ENCODE measurements at places on chromosomes 16 and 17. TPM values are rescaled to one million over a fixed set of nuclear protein-coding genes. Genes with fewer than 3 reads are reported as not detected.

GRCh38 chr17:62790564-62790986, 17.5 kb downstream of the MARCHF10 start:
- H3K27ac ChIP-seq = no peak overlapping the region
- H3K27me3 ChIP-seq = peaks cover 8% of the 10 kb centered on the region
- H3K4me1 ChIP-seq = peaks cover 11% of the 10 kb centered on the region
- no peak overlapping the region for H3K4me3 ChIP-seq

DNA sequence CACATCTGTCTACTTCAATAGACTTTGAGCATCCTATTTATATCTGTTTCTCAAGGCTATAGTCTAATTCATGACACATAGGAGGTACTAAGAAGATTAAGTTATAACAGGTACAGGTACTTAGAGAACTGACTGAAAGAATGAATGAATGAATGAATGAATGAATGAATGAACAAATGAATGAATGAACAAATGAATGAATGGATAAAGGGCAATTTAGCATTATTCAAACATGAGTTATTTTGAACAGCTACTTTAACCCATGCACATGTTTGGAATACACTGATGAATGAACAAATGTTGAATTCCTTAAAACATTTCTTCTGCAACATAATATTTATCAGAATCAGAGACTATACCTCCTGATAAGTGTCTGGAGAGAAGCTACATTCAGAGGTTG, 1165.6 kb upstream of the CDH8 start:
- no peak for DNase-seq
- H3K4me3 ChIP-seq = no peak overlapping the region
- no peaks in the 10 kb centered on the region for H3K36me3 ChIP-seq
- no peaks in the 10 kb centered on the region for H3K27me3 ChIP-seq
- H3K27ac ChIP-seq = no peak overlapping the region

DNA sequence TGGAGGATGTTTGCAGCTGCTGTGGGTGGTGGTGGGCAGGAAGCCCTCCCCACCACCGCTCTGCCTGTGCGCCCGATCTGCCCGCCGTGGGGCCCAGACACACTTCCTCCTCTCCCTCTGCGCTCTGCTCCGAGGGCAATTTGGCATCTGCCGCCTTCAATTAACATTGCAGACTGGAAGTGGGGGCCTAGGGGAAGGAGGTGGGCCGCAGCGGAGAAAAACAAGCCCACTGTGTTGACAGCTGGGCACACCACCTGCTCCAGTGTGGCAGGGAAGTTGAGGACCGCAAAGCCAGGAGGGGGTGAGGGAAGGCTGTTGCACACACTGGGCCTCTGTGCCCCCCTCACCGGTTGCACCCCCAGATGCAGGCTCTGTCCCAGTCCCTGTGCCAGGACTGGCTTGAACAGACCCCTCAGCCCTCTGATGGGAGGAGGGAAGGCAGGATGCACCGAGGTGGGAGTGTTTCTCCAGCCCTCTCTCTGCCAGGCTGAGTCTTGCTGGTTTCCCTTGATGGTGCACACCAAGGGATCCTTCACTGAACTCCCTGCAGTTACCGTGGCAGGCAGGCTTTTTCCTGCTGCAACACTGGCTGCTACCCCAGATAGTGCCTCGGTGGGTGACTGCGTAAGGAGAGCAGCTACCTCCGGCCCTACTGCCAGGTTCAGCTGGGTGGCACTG, 72.8 kb upstream of the MED9 start:
- peaks cover 61% of the 10 kb centered on the region for H3K4me1 ChIP-seq
- DNase-seq = peak; percentile 66
- peak overlapping the region; percentile 36 for H3K4me3 ChIP-seq

- no peak for DNase-seq
- no peaks in the 10 kb centered on the region for H3K4me1 ChIP-seq
- H3K27ac ChIP-seq = no peak overlapping the region
- H3K4me3 ChIP-seq = no peak overlapping the region
These were observed 2.9 kb downstream of the KRTAP9-7 start for GRCh38 chr17:41278176-41278955.

DNA sequence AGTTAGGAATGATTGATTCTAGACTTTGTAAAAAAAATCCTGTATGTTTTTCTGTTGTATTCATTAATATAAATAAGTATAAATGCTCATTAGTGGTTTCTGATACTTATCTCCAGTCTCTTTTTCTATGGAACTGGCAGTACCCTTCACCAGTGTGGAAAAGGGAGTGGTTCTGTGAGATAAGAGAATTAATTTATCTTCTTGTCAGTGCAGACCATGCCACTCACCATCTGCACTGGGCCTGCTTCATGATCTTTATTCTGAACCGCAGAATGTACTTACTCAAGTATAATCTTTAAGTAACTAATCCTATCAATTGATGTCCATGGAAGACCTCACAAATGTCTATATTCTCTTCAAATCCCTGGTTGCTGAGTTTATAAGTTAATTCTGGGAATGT, 836.1 kb upstream of the CDH8 start:
- H3K4me3 ChIP-seq = no peak overlapping the region
- no peak for DNase-seq
- H3K27me3 ChIP-seq = no peaks in the 10 kb centered on the region
- no peaks in the 10 kb centered on the region for H3K36me3 ChIP-seq
- H3K4me1 ChIP-seq = no peaks in the 10 kb centered on the region

GRCh38 chr17:19421219-19421618, 10.2 kb downstream of the RNF112 start:
- H3K4me1 ChIP-seq = peaks cover 15% of the 10 kb centered on the region
- no peak overlapping the region for H3K27ac ChIP-seq
- peaks cover 9% of the 10 kb centered on the region for H3K27me3 ChIP-seq
- H3K4me3 ChIP-seq = no peak overlapping the region

GRCh38 chr17:56785405-56785804, 48.3 kb downstream of the C17orf67 start:
- H3K27me3 ChIP-seq = peaks cover 4% of the 10 kb centered on the region
- H3K4me3 ChIP-seq = no peak overlapping the region
- no peak for DNase-seq
- peaks cover 46% of the 10 kb centered on the region for H3K4me1 ChIP-seq

- peak; percentile 15 for DNase-seq
- H3K4me3 ChIP-seq = no peak overlapping the region
- H3K4me1 ChIP-seq = peaks cover 22% of the 10 kb centered on the region
- no peak overlapping the region for H3K27ac ChIP-seq
- no peaks in the 10 kb centered on the region for H3K36me3 ChIP-seq
These were observed 77.9 kb downstream of the GOSR1 start for GRCh38 chr17:30554839-30555751.

DNA sequence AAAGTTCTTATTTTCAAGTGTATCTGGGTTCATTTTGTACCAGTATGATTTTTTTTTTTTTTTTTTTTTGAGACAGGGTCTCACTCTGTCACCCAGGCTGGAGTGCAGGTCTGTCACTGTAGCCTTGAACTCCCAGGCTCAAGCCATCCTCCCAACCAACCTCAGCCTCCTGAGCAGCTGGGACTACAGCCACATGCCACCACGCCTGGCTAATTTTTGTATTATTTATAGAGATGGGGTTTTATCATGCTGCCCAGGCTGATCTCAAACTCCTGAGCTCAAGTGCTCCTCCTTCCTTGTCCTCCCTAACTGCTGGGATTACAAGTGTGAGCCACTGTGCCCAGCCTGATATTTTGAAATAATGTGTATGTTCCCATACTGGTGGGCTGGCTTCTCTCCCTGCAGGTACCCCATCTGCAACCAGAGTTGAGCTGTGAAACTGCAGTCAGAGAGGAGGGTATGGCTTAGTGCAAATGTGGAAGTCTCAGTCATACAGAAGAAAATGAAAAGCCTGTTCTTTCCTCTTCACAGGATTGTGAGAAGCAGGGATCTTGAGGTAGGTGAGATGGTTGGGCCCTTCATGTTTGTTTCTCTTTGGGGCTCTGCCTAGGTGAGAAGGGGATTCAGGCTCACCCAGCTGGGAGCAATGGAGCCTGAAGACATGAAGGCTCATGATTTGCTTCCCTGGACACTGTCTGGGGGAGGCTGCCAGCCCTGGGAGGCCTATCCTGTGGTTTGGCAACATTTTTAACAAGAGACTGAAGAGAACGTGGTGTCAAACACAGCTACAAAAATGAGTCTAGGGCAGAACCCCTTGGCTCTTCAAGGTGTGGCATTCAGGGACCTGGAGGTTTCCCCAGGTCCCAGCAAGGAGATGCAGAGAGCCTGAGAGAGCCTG, 41.3 kb upstream of the SIAH1 start:
- no peaks in the 10 kb centered on the region for H3K4me1 ChIP-seq
- peaks cover 3% of the 10 kb centered on the region for H3K27me3 ChIP-seq
- DNase-seq = no peak
- H3K27ac ChIP-seq = no peak overlapping the region
- H3K4me3 ChIP-seq = no peak overlapping the region
- no peaks in the 10 kb centered on the region for H3K36me3 ChIP-seq

- H3K27ac ChIP-seq = no peak overlapping the region
- H3K36me3 ChIP-seq = no peaks in the 10 kb centered on the region
- peaks cover 2% of the 10 kb centered on the region for H3K27me3 ChIP-seq
These were observed 60.6 kb upstream of the DHX40 start for GRCh38 chr17:59504821-59505220.

GRCh38 chr16:66322174-66322573, 44.3 kb upstream of the CDH5 start:
- H3K4me1 ChIP-seq = no peaks in the 10 kb centered on the region
- no peak overlapping the region for H3K27ac ChIP-seq
- H3K4me3 ChIP-seq = no peak overlapping the region
- peaks cover 8% of the 10 kb centered on the region for H3K27me3 ChIP-seq
- no peak for DNase-seq

GRCh38 chr17:38732376-38733281, 2.5 kb downstream of the CISD3 start:
- H3K4me1 ChIP-seq = peaks cover 63% of the 10 kb centered on the region
- peak overlapping the region; percentile 73 for H3K27ac ChIP-seq
- DNase-seq = no peak
- peaks cover 32% of the 10 kb centered on the region for H3K36me3 ChIP-seq

- peaks cover 35% of the 10 kb centered on the region for H3K4me1 ChIP-seq
- H3K36me3 ChIP-seq = peaks cover 34% of the 10 kb centered on the region
- no peaks in the 10 kb centered on the region for H3K27me3 ChIP-seq
- no peak overlapping the region for H3K27ac ChIP-seq
- H3K4me3 ChIP-seq = no peak overlapping the region
- DNase-seq = no peak
These were observed 169.7 kb upstream of the CACNG5 start for GRCh38 chr17:66665194-66665593.

- peaks cover 6% of the 10 kb centered on the region for H3K36me3 ChIP-seq
- no peak for DNase-seq
- H3K27me3 ChIP-seq = no peaks in the 10 kb centered on the region
- peaks cover 2% of the 10 kb centered on the region for H3K4me1 ChIP-seq
- no peak overlapping the region for H3K27ac ChIP-seq
- no peak overlapping the region for H3K4me3 ChIP-seq
These were observed 18.4 kb downstream of the ADCY9 start for GRCh38 chr16:4097826-4098240.

DNA sequence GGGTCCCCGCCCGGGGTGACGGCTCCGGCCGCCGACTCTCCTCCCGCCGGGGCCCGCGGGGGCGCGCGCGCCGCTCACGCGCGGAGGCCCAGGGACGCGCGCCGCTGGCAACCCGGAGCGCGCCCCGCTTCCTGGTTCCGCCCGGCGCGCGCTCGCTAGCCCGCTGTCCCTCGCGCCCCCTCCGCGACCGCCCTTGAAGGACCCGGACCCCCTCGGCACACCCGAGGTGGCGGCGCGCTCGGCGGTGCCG, at the start of gene STAT5B:
Gene STAT5B (minus strand): TSS at position 33 of the 250 bp plus-strand sequence. CDS start 44,264 bp downstream, outside the sequence.
- H3K4me1 ChIP-seq = peaks cover 41% of the 10 kb centered on the region
- peak within 1 kb of the TSS; percentile 83 for H3K27ac ChIP-seq
- H3K27me3 ChIP-seq = no peaks in the 10 kb centered on the region
- H3K36me3 ChIP-seq = peaks cover 16% of the 10 kb centered on the region
- H3K4me3 ChIP-seq = peak within 1 kb of the TSS; percentile 88
- peak; percentile 79 for DNase-seq

GRCh38 chr17:20852990-20853370, 189.8 kb downstream of the USP22 start:
- peaks cover 29% of the 10 kb centered on the region for H3K27me3 ChIP-seq
- H3K4me1 ChIP-seq = peaks cover 14% of the 10 kb centered on the region
- no peak overlapping the region for H3K27ac ChIP-seq
- H3K4me3 ChIP-seq = no peak overlapping the region
- no peaks in the 10 kb centered on the region for H3K36me3 ChIP-seq

DNA sequence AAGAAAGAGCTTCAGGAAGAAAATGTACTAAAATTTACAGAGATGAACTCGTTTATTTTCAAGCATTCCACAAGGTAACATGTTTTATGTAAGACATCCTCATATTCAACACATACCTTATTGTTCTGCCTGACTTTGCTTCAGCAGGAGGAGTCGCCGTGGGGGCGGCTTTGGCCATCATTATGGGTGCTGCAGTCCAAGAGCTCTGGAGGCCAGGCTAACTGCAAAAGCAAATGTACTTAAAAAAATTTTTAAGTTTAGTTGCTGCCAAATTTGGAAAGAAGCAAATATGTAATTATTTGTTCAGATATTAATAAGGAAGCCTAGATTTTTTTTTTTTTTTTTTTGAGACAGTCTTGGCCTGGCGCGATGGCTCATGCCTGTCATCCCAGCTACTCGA, 4.1 kb upstream of the SPG7 start:
- peaks cover 30% of the 10 kb centered on the region for H3K4me1 ChIP-seq
- no peaks in the 10 kb centered on the region for H3K27me3 ChIP-seq
- H3K4me3 ChIP-seq = no peak overlapping the region
- H3K36me3 ChIP-seq = no peaks in the 10 kb centered on the region
- H3K27ac ChIP-seq = peak overlapping the region; percentile 62
- DNase-seq = no peak

GRCh38 chr17:12047681-12048376, 27.2 kb downstream of the MAP2K4 start:
- no peak overlapping the region for H3K4me3 ChIP-seq
- no peaks in the 10 kb centered on the region for H3K27me3 ChIP-seq
- peaks cover 16% of the 10 kb centered on the region for H3K36me3 ChIP-seq
- no peak overlapping the region for H3K27ac ChIP-seq
- H3K4me1 ChIP-seq = peaks cover 19% of the 10 kb centered on the region
- no peak for DNase-seq

DNA sequence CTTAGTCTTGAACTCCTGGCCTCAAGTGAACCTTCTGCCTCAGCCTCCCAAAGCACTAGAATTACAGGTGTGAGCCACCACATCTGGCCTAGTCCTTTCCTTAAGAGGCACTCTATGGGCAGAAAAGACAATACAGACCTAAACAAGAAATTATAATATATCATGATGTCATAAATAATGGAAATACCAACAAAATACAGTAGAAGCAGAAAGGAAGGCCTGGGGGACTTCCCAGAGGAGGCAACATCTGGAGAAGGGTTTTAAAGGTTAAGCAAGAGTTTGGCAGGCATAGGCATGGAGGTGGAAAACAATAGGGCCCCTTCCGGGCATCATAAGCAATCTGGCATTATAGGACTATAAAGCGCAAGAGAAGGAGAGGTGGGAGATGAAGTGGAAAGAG, 24.9 kb upstream of the GNA13 start:
- peaks cover 6% of the 10 kb centered on the region for H3K4me1 ChIP-seq
- H3K4me3 ChIP-seq = no peak overlapping the region
- no peak overlapping the region for H3K27ac ChIP-seq
- no peak for DNase-seq

Gene CES3
- 6.3 TPM for total RNA-seq

Gene SLC16A11
- total RNA-seq = 0.35 TPM

Gene SDR42E2
- total RNA-seq = not detected

Gene NOTUM
- 0.15 TPM for total RNA-seq

Gene CMTM4
- total RNA-seq = 0.53 TPM

Gene SKAP1
- total RNA-seq = 133 TPM

Gene PRSS33
- total RNA-seq = not detected

Gene NPIPB2
- total RNA-seq = 5.5 TPM

Gene MYH2
- total RNA-seq = not detected

Gene HS3ST4
- total RNA-seq = not detected

Gene MLX
- 53.8 TPM for total RNA-seq

Gene PCYT2
- 44.4 TPM for total RNA-seq

Gene COPZ2
- total RNA-seq = 7.4 TPM

Gene HAS3
- total RNA-seq = 0.38 TPM
